ENCODE measurements at places on chromosomes 1 and 21. TPM values are rescaled to one million over a fixed set of nuclear protein-coding genes. Genes with fewer than 3 reads are reported as not detected.

NKAIN1 gene
- 5.6 TPM for total RNA-seq

DNA sequence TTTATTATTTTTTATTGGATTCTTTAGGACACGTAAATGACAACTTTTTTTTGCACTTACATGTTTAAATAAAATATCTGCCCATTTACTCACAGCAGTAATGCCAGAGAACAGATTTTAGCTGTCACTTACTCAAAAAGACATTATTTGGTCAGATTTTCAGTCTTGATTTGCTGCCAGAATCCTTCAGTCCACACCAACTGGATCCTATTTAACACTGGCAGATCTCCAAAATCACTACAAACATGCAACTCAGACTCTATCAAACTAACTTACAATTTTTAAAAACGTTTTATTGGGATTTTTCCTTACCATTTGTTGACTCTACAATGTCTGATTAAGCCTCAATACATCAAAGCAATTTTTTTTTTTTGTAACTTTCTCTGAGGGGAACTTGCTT lies 11.1 kb downstream of the ATP6V1G3 start:
- no peaks in the 10 kb centered on the region for H3K27me3 ChIP-seq
- H3K4me1 ChIP-seq, result peaks cover 9% of the 10 kb centered on the region
- no peak overlapping the region for H3K27ac ChIP-seq
- peak; percentile 68 for DNase-seq

GRCh38 chr1:20956272-20956671 lies 169.2 kb upstream of the HP1BP3 start:
- H3K4me1 ChIP-seq, result no peaks in the 10 kb centered on the region
- H3K27me3 ChIP-seq, result no peaks in the 10 kb centered on the region
- H3K4me3 ChIP-seq, result no peak overlapping the region
- no peaks in the 10 kb centered on the region for H3K36me3 ChIP-seq

SDC3 gene
- total RNA-seq, result 135 TPM

GRCh38 chr1:73654714-73655113 lies 543.3 kb downstream of the LRRIQ3 start:
- H3K36me3 ChIP-seq, result no peaks in the 10 kb centered on the region
- H3K4me1 ChIP-seq, result no peaks in the 10 kb centered on the region
- no peak overlapping the region for H3K4me3 ChIP-seq
- no peak overlapping the region for H3K27ac ChIP-seq

DARS2 gene
- total RNA-seq, result 17.9 TPM

LAMB3 gene
- total RNA-seq, result 6.1 TPM

- H3K4me3 ChIP-seq, result no peak overlapping the region
- H3K27ac ChIP-seq, result no peak overlapping the region
- H3K36me3 ChIP-seq, result no peaks in the 10 kb centered on the region
- H3K4me1 ChIP-seq, result no peaks in the 10 kb centered on the region
- DNase-seq, result no peak
Measured at GRCh38 chr1:95994643-95995042, 726.9 kb upstream of the PTBP2 start.

PTPN14 gene
- 154 TPM for total RNA-seq

SPAG17 gene
- 0.67 TPM for total RNA-seq

GRCh38 chr1:12851779-12852178 lies 3.3 kb upstream of the HNRNPCL1 start:
- no peak overlapping the region for H3K27ac ChIP-seq
- DNase-seq, result no peak
- no peak overlapping the region for H3K4me3 ChIP-seq
- no peaks in the 10 kb centered on the region for H3K36me3 ChIP-seq
- H3K27me3 ChIP-seq, result no peaks in the 10 kb centered on the region
- no peaks in the 10 kb centered on the region for H3K4me1 ChIP-seq

- no peaks in the 10 kb centered on the region for H3K27me3 ChIP-seq
- no peaks in the 10 kb centered on the region for H3K4me1 ChIP-seq
- peaks cover 3% of the 10 kb centered on the region for H3K36me3 ChIP-seq
- no peak overlapping the region for H3K27ac ChIP-seq
Measured at GRCh38 chr1:27356619-27357280, 10.0 kb downstream of the MAP3K6 start.

Data from astrocyte (in vitro differentiated cells and primary cell).